ENCODE measurements at places on chromosomes 1 and 21.

DNA sequence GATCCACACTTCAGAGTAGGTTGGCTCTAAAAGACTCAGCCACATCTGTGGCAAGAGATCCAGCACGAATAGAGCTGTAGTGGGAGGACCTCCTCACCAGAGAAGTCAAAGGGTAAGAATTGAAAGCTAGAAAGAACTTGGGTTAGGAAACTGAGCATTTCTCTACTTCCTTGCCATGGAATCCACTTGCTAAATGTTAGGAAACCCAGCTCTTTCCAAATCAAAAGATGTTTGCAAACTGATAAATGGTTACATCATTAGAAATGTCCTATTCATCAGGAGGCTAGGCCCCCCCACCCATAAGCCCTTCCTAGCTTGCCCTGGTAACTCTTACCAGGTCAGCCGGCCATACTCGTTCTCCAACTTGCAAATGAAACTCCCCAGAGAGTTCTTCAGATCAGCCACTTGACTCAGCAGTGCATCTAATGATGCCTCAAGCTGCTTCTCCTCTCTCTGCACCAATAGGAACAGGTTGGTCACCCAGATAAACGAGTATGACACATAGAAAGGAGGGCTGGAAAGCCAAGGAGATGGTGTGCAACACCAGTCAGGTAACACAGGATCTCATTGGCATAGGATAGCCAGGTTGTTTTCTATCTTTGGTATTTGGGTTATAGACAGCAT lies 1.5 kb downstream of the MED8 start:
- no peak for DNase-seq

DNA sequence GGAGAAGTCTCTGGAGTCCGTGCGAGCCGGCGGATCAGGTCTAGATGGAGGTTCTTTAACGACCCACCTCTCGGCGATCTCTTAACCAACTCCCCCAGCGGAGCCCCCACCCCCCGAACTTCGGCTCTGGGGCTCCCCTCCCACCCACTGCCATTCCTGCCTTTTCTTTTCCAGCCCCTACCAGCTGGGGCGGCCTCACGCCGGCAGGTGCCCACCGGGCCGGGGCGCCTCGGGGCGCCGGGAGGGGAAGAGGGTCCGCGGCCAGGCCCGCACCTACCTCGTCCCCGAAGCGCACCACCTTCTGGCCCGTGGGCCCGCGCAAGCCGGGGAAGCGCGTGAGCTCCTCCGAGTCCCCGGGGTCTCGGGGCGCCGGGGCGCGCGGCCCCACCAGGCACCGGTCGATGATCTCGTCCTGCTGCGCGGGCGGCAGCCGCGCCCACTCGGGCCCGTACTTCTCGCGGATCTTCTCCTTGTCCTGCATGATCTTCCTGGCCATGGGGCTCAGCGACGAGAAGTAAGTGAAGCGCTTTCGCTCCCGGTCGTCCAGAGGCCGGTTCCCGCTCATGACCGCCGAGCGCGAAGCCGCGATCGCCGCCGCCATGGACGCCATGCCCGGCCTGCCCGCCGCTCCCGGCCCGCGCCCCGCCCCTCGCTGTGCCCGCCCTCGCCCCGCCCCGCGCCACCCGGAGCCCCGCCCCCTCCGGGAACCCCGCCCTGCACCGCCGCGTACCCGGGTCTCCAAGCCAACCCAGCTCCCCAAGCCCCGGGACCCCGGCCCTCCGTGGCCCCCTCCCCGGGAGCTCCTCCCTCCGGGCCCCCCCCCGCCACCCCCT lies at the start of gene C1orf198:
C1orf198 (minus strand) TSS at position 619 of the 833 bp plus-strand sequence; CDS start at position 610, 9 bp downstream.
- DNase-seq, result peak; percentile 68

- no peak for DNase-seq
These were observed 47.4 kb downstream of the S100B start for GRCh38 chr21:46557469-46557868.

- DNase-seq, result no peak
These were observed 51.5 kb upstream of the PTCH2 start for GRCh38 chr1:44894591-44894990.

GRCh38 chr1:116451702-116452101 lies 78.7 kb downstream of the ATP1A1 start:
- DNase-seq, result no peak

DNA sequence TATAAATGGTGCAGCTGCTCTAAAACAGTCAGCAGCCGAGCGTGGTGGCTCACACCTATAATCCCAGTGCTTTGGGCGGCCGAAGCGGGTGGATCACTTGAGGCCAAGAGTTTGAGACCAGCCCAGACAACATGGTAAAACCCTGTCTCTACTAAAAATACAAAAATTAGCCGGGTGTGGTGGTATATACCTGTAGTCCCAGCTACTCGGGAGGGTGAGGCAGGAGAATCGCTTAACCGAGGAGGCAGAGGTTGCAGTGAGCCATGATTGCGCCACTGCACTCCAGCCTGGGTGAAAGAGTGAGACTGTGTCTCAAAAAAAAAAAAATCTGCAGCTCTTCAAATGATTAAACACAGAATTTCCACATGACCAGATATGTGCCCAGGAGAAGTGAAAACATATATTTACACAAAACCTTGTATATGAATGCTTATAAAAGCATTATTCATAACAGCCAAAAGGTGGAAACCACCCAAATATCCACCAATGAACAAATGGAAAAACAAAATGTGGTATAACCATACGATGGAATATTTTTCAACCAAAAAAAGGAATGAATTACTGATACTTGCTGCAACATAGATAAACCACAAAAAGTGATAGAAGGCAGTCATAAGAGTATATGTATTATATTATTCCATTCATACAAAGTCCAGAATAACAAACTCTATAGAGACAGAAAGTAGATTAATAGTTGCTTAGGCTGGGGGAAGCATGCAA lies 14.1 kb downstream of the EPS15 start:
- DNase-seq, result no peak

DNA sequence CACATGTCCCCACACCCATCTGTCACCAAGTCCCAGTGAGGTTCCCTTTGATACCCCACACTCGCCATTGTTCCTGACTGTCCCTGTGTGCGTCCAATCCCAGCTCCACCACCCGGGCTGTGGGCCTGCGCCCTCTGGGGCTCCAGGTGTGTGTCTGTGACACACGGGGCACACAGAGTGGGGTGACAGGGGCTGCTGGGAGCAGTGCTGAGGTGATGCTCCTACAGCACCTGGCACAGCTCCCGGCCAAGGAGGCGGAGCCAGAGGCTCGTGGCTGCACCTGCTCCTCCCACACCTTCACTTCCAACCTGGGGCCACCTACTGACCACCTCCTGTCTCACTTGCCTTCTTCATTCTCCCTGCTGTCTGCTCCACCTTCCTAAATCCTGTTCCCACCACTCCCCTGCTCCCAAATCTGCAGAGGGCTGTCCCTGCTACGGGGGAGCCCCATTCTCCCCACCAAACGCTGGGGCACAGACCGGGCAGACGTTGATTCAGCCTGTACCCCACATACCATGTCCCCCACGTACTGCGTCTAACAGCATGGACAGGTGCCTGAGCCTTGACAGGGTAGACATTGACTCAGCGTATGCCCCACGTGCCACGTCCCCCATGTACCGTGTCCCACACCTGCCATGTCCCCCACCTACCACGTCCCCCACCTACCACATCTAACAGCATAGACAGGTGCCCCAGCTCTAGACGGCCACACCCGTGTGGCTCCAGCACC lies 16.4 kb downstream of the WDR4 start:
- DNase-seq, result no peak

GRCh38 chr1:61299463-61299862 lies 217.1 kb downstream of the NFIA start:
- DNase-seq, result no peak

DNA sequence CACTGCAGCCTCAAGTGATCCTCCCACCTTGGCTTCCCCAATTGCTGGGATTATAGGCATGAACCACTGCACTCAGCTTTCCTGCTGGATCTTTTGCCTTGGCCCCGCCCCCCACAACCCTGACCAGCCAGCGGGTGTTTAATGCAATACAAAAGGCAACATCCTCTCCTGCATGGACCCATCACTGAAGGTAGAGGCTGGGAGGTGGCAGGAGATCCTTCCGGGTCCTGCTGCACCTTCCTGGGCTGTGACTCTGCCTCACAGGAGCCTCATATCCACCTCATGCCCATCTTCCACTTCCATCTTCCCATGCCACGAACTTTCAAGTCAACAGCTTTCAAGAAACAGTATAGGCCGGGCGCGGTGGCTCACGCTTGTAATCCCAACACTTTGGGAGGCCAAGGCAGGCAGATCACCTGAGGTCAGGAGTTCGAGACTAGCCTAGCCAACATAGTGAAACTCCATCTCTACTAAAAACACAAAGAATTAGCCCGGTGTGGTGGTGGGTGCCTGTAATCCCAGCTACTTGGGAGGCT lies 11.7 kb upstream of the WNT9A start:
- no peak for DNase-seq

GRCh38 chr1:85259912-85260274 lies 431 bp upstream of the C1orf52 start:
- no peak for DNase-seq

DNA sequence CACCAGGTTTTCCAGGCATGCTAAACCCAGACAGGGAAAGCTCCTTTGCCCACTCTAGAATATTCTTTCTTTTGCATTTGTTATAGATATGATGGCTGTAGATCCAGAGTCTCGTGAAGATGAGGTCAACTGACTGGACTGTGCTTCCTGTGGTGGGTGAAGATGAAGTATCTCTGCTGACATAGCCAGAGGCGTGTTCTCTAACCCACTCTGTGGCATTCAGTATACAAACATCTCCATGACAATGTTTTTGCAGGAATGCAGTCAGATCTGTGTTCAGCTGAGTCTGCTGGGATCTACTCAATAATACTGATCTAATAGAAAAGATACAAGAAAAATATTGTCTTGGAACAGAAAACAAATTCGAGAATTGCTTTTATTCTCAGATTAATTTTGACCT lies 11.3 kb downstream of the RWDD2B start:
- DNase-seq, result no peak

DNA sequence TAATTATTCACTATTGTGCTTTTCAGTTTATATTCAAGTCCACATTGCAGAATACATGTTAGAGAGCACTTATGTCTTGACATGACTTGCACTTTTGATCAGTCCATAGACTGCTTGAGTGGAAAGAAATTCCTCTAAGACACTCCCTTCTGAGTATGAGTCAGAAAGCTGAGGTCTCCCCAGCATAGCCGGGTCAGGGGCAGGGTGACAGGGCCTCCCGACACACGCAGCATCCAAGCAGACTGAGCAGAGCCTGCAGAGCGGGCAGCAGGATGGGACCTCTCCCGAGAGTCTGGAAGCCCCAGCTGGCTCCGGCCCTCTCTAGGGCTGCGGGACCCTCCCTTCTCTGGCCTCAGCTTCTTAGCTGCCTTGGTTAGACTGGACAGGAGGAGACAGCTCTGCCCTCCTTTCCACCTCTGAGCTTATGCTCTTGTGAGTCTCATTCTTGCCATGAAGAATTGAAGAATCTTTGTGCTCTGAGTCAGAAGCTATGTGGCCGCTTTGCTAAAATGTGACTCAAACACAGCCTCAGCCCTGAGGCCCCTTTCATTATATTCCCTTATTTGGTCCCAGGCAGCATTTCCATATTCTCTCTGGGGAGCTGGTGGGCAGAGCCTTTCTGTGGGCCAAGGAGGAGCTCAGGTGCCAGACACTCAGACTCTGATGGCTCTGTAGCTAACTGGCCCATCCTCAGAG lies 11.2 kb upstream of the CAPN2 start:
- no peak for DNase-seq

DNA sequence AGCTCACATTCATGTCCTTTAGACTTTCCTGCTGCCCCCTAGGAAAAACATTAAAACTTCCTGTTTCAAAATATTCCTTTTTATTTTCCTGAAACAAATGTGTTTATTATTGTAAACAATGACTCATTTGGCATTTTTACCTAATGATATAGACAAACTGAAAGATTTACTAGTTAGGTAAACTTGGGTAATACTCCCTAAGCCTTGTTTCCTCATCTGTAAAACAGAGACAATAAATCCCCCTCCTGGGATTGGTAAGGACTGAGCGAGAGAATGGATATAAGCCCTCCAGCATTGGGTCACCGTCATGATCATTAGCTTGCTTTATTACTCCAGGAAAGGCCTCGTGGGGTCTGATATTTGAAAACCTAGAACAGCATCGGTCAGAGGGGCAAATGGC lies 59.8 kb downstream of the LPAR3 start:
- no peak for DNase-seq

GRCh38 chr1:76073481-76073880 lies 1.1 kb upstream of the ST6GALNAC3 start:
- no peak for DNase-seq

All from stimulated activated CD4-positive, alpha-beta T cell treated with anti-CD3 and anti-CD28 coated beads, Interleukin-4, amount 100 ng/mL, for 4 hours (primary cell).